Stomach (tissue), 19 donors: ENCODE measurements at places on chromosomes 7 and 10. TPM values are rescaled to one million over a fixed set of nuclear protein-coding genes. Genes with fewer than 3 reads are reported as not detected.

The PMS2 gene
- total RNA-seq: 16.0 TPM

The ANKRD22 gene
- total RNA-seq: 7.6 TPM

The COL28A1 gene
- total RNA-seq: 4.9 TPM

The CREB5 gene
- total RNA-seq: 0.89 TPM

The HECW1 gene
- 11.1 TPM for total RNA-seq

The SDK1 gene
- total RNA-seq: 5.8 TPM

The CYP2W1 gene
- total RNA-seq: not detected

The TRPV6 gene
- 11.7 TPM for total RNA-seq

The DDC gene
- total RNA-seq: 10.3 TPM

The UBN2 gene
- total RNA-seq: 15.8 TPM

The MBL2 gene
- not detected for total RNA-seq

The UNCX gene
- not detected for total RNA-seq

The PNLIPRP3 gene
- 1.3 TPM for total RNA-seq

The AKR1C2 gene
- total RNA-seq: 130 TPM

The NKX2-3 gene
- total RNA-seq: 2.8 TPM

The HOXA2 gene
- 0.89 TPM for total RNA-seq

The FLNC gene
- 184 TPM for total RNA-seq
